ENCODE measurements at places on chromosomes 1 and 21.

DNA sequence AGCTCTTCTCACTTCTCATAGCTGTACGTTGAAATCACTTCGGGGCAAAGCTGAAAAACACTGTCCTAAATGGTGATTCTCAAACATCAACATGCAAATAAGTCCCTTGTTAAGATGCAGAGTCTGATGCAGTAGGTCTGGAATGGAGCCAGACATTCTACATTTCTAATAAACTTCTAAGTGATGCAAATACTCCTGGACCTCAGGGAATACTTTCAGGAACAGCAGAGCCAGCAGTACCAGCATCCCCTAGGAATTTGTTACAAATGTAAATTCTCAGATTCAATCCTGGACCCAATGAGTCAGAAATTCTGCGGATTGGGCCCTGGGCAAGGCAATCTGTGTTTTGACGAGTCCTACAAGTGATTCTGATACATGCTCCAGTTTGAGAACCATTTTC is 152.3 kb downstream of the PCNX2 start:
- no peak for DNase-seq

DNA sequence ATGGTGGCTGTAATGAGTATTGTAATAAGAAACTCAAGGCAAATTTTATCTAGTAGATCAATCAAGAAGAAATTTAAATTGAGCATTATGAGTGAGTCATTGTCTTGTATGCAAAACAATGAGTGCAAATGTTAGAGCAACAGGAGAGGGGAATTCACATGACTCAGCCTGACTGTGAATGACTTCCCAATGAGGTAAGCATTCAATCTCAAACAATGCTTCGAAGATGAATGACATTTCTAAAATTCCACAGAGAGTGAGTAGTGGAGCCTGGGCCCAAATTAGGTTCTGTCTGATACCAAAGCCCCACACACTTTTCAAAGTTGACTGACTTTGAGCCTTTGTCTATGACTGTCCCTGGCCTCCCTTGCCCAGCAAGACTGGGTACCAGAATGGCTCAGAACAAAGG is 738.0 kb downstream of the PTPRU start:
- DNase-seq = no peak

DNA sequence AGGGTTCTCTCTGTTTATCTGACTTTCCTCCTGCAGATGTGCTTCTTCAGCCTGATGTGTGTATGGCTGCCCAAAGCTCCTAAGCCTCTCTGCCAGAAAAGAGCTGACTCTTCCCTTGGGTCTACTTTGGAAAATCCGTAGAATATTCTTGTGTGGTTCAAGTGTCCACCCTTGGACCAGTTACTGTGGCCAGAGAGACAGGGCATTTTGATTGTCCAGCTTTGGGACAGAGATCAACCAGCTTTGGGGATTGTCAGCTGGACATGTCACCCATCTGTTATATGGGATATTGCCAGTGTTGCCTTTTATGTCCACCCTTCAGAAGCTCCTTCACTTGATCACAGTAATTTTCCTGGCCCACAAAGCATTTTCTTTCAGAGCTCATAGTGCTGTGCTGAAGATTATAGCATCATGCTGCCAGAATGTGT is 126.2 kb upstream of the L1TD1 start:
- DNase-seq = no peak

GRCh38 chr1:115710859-115711624 is 57.5 kb downstream of the CASQ2 start:
- no peak for DNase-seq

- no peak for DNase-seq
Observed at GRCh38 chr1:66332548-66332901, 201.4 kb upstream of the SGIP1 start.

DNA sequence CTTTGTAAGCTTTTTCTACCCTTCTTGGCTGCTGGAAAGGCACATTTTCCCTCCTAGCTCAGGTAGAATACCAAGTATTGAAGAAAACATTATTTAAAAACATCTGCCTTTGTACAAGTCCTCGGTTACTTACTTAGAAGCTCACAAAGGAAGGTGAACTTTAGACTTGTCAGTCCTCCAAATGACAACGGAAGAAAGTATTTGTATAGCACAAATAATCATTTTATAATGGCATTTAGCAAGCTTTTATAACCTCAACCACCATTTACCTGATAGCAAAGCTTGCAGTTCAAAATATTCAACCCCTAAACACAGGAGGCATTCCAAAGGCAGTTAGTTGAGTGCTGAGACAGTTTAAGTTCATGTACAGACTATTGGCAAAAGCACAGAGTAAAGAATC is 2.5 kb upstream of the FCAMR start:
- DNase-seq = no peak

DNA sequence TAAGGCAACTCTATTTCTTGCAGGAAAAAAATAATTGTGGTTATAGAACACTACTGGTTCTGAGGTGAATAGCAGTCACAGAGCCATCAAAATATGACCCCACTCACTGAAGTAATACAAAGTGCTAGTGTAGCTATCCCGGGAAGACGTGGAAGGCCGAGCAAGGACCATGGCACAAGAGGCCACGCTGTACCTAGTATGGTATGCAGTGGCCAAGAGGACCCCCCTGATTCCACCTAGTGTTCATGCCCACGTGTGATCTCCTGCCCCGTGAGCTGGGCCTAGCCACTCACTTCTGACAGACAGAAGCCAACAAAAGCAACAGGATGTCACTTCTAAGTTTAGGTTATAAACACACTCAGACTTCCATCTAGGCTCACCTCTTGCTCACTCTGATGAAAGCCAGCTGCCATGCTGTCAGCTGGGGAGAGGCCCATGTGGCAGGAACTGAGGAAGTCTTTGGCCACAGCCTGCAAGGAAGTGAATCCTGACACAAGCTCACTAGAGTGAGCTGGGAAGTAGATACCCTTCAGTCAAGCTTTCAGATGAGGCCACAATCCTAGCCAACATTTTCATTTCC is 21.7 kb upstream of the LSS start:
- DNase-seq = no peak

DNA sequence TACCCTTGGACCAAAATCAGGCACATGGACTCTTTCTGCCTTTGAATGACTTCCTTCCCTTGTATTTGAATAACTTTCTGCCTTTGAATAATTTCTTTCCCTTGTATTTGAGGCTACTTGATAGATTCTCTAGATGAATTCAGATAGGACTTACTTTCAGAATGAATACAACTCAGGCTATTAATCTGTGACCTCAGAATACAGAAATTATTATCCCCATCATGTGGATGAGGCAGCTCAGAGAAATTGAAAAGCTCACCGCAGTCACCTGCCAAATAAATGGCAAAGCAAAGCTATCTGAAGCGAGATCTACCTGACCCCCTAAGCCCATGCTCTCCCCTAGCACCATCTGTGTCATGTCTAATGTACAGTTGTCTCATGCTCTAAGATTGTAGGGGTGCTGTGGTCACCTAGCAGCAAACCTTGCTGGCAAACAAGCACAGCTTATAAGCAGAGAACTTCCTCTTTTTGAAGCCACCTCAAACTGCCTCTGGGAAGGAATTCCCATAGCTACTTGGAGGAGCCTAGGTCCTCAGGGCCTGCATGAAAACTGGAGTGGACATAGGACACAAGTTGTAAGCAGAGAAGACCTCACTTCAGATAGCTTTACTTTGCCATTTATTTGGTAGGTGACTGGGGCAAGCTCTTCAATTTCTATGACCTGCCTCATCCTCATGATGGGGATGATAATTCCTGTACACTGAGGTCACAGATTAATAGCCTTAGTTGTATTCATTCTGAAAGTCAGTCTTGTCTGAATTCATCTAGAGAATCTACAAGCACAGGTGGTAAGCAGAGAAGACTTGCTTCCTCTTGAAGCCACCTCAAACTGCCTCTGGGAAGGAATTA is 66.1 kb downstream of the FASLG start:
- no peak for DNase-seq

DNA sequence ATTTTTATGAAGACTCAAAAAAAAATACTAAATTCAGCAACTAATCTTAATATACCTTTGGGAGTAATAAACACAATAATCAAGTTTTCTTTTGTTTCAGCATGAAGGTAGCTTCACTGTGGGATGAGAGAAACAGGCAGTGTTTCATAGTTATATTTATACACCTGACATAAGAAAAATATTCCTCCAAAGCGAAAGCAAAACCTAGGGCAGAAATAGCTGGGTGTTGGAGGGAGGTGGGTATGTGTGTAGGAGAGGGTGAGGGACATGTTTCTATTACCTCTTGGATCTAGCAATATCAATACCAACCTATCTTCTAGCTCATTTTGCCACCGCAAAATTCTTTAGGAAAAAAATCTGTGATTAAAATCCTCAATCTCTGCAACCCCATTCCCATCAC is 24.9 kb upstream of the MAN1A2 start:
- no peak for DNase-seq

GRCh38 chr1:112714313-112715263 is 544 bp downstream of the PPM1J start:
- no peak for DNase-seq

DNA sequence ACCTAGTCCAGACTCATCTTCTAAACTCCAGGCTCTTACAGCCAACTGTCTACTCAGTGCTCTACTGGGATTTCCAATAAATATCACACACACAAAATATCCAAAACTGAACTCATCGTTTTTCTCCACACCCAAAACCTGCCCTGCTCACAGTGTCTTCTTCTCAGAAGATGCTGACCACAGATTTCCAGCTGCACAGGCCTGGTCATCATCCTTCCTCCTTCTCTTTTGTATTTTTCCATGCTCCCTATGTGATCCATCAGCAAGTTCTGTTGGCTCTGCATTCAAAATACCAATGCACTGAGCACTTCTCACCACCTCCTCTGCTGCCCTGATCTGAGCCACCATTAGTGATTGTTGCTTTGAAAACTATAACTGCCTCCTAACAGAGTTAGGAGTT is 159.5 kb upstream of the KAZN start:
- DNase-seq = no peak

DNA sequence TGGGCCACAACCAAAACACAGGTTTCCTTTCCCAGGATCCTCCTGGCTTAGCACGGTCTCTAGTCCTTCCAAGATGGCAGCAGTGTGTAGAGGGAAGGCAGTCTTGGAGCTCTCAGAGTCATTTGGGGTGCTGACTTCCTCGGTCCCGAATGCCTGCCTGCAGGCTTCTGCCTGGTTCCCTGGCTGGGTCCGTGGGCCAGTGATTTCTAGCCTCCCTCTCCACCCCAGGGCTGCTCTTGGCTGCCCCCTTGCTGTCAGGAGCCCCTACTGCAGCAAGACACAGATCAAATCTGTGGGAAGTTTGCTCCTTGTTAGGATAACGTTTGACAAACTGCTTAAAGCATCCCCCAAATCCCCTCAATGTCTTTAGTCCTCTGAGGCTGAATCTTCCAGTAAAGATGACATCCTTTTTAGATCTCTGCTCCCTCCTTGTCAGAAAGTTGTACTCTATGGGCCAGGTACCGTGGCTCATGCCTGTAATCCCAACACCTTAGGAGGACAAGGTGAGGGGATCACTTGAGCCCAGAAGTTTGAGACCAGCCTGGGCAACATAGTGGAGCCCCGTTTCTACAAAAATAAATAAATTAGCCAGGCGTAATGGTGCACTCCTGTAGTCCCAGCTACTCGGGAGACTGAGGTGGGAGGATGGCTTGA is 272.5 kb downstream of the RRAGC start:
- peak; percentile 37 for DNase-seq

DNA sequence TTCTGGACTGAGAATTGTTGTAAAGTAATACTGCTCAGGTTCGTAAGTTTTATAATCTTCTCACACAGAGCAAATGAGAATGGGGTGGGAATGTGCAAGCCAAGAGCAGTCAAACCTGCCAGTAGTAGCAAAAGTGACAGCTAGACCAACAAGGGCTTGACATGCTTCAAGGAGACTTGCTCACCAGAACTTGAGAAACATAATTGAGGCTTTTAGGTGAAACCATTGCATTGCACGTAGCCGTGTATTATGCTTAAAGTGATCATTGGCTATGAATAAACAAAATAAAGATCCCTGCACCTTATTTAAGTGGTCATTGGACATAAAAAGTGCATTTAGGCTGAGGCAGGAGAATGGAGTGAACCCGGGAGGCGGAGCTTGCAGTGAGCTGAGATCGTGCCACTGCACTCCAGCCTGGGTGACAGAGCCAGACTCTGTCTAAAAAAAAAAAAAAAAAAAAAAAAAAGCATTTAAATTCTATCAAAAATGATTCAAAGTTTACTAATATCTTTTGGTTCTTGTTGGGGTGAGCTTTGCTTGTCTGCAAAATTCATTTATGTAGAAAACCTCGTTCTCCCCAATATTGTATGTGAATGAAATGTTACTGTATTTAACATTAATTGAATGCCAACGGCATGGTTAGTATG is 11.8 kb upstream of the CCT8 start:
- no peak for DNase-seq

DNA sequence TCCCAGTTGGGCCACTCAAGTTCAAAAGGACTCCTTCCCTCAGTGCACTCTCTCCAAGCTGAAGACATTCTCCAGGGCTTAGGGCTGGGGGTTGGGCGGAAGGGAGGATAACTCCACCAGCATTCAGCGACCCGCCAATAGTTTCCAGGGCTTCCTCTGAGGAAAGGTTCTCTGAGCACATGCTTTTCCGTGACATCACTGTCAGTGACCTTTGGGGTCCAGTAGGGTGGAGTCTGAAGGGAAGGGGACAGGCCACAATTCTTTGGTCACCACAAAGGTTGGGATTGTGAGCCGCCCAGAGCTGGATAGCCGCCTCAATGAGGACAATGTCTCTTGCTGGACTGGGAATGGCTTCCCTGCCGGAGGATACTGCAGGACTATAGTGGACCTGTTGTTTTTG is 22.8 kb upstream of the RXRG start:
- no peak for DNase-seq

DNA sequence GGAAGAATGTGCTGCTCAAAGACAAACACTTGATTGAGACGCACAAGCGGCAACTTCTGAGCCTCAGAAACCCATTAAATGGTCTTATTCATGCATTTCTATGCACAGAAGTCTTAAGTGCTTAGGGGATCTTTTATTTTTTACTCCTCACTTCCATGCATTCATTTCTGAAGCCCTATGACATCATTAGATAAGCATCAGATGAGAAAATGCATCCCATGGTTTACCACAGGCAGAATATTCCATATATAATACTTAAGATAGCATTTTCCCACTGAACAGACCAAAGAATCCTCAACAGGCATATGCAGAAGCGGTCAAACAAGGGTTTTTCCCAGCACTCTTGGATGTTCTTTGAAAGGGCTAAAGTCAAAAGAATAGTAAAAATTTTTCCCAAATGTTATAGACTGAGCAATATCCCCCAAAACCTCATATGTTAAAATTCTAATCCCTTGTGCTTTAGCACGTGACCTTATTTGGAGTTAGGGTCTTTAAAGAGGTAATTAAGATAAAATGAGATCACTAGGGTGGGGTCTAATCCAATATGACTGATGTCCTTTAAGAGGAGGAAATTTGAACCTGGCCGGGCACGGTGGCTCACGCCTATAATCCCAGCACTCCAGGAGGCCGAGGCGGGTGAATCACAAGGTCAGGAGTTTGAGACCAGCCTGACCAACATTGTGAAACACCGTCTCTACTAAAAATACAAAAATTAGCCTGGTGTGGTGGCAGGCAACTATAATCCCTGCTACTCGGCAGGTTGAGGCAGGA is 22.6 kb upstream of the FAM89A start:
- DNase-seq = no peak

Data from activated CD4-positive, alpha-beta T cell treated with anti-CD3 and anti-CD28 coated beads, Interleukin-2, amount 50 U/mL, for 4 hours (primary cell).